Right cardiac atrium (tissue), 5 donors: ENCODE measurements at places on chromosomes 5 and 9. TPM values are rescaled to one million over a fixed set of nuclear protein-coding genes. Genes with fewer than 3 reads are reported as not detected.
A peak's percentile ranks its signal among the peaks of the same experiment; 100 is the strongest.

MACIR gene
- total RNA-seq = 3.8 TPM

TRUB2 gene
- total RNA-seq = 19.9 TPM

DNA sequence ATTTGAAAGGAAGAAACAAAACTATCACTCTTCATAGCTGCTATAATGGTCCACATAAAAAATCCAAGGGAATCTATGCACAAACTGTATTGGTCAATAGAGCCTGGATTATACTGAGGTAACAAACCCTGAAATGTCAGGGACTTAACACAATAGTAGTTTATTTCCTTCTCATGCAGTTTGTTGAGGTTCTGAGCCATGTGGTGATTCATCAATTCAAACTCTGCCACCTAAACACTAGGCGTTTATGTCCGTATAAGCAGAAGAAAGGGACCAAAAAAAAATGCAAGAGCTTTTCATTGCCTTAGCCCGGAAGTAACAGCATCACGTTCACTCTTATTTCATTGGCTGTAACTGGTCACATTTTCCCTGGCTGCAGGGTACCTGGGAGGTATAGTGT, 464.7 kb downstream of the ZSWIM6 start:
- no peak for DNase-seq

- DNase-seq = peak; percentile 85
Observed at GRCh38 chr5:73748510-73749400, 122.8 kb downstream of the ARHGEF28 start.

GRCh38 chr9:132125361-132125760, 36.5 kb upstream of the NTNG2 start:
- DNase-seq = no peak
